ENCODE measurements at places on chromosomes 4 and X.

- no peak for DNase-seq
Measured at GRCh38 chrX:40922307-40922706, 162.9 kb upstream of the USP9X start.

GRCh38 chrX:41326431-41326830 lies 7.5 kb upstream of the DDX3X start:
- no peak for DNase-seq

DNA sequence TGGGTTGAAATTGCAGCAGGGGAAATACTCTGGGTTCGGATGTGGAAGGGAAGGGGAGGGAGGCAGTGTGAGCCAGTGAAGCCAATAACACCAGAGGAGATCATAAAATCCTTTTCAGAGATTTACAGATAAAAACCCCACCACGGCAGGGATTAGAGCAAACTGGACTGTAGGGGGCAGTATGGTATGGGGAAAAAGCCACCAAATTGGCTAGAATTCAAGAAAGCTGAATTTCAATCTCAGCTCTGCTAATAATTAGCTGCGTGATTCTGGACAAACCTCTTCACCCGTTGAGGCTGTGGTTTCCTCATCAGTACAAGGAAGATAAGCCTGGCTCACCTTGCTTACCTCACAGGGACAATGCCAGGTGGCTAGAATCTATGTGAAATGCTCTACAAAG lies 108.1 kb downstream of the ATG4A start:
- DNase-seq: no peak

DNA sequence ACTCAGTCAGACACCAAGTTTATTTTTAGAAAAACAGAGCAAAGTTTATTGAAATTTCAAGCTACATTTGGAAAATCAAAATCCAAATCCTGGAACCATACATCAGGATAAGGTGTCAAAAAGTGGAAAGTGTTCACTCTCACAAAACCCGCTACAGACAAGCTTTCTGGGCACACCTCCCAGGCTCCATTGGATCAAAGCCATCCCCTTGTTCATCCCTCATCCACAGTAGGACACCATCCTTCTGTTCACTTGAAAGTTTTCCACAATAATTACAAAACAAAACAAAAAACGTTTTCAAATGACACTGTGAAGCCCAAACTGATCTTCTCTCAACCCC lies 62.4 kb downstream of the TSC22D3 start:
- DNase-seq: no peak

- DNase-seq: no peak
Measured at GRCh38 chr4:101240099-101240498, 107.2 kb downstream of the PPP3CA start.

DNA sequence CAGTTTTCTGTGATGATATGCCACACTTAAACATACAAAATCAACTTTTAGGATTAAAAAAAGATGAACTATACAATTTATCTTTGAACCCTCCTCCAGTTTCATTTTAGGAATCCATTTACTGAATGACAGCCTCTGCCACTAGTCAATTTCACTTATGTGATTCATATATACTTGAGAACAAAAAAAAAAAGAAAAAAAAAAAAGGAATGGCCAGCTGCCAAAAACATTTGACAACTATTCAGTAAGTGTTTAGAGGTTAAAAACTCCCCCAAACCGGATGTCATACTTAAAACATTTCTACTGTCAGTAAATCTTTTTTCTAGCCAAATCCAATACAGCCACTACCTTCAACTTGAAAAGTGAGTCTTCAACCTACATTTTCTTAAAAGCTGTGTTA lies 266.7 kb upstream of the MAGEB2 start:
- DNase-seq: no peak

- DNase-seq: peak; percentile 12
Measured at GRCh38 chr4:153541456-153542096, 75.4 kb downstream of the TMEM131L start.

Measured in stimulated activated naive CD4-positive, alpha-beta T cell treated with Interleukin-2 at 50 U/mL for 16 hours (primary cell).